H9 (cell line): ENCODE measurements at places on chromosomes 2 and 18. TPM values are rescaled to one million over a fixed set of nuclear protein-coding genes. Genes with fewer than 3 reads are reported as not detected.
A peak's percentile ranks its signal among the peaks of the same experiment; 100 is the strongest.

The CERKL gene
- total RNA-seq, result 0.22 TPM in 1 of 2 replicates, not detected in the other

The WDR35 gene
- 16.2 and 16.7 TPM in 2 replicates for total RNA-seq

The DQX1 gene
- 0.98 and 1.6 TPM in 2 replicates for total RNA-seq

- DNase-seq, result no peak
These were observed 62.0 kb upstream of the CSRNP3 start for GRCh38 chr2:165407466-165407865.

The RFTN2 gene
- 0.11 and 0.28 TPM in 2 replicates for total RNA-seq

The RGPD3 gene
- 0.15 and 0.22 TPM in 2 replicates for total RNA-seq

DNA sequence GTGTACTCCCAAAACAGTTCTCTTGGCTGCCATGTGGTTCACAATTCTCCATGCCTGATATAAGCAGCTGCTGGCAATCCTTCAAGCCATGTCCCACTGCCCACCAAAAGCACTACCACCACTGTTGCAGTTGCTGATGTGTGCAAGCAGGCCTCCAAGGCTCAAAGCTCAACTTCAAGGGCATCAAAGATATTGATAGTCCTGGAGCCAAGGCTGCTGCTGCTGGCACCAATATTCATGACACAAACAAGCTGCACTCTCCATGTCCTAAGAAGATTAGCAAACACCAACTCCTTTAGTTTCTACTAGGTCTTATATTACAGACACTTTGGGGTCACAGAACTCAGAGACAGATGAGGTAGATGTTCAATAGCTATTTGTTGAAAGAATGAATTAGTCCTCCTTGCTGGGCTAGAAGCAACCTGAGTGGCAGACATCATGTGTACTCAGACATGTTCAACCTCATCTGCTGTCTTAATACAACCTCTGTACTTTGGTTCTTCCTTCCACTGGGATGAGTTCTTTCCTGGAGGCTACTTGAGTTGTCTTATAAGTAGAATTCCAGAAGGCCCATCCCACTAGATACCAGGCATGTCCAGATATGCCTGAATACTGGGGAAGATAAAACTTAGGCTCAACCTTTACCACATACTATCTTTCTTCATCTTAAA lies 104.5 kb upstream of the UGP2 start:
- no peak for DNase-seq

- no peak for DNase-seq
These were observed 228.3 kb upstream of the FOSL2 start for GRCh38 chr2:28164280-28164801.

The EDAR gene
- not detected in 2 replicates for total RNA-seq

The BCL2 gene
- 1.2 and 1.3 TPM in 2 replicates for total RNA-seq

- DNase-seq, result no peak
These were observed 108.4 kb downstream of the ARHGAP28 start for GRCh38 chr18:6837904-6838303.

DNA sequence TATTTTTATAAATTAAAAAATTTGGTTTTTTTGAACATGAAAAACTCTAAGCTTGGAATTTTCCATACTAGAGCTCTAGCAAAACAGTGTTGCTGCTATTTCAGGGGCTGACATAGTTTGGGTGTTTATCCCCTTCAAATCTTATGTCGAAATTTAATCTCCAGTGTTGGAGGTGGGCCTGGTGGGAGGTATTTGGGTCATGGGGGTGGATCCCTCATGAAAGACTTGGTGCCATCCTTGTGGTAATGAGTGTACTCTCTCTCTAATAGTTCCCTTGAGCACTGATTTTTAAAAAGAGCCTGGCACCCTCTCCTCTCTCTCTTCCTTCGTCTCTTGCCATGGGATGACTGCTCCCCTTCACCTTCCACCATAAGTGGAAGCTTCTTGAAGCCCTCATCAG lies 244.6 kb upstream of the UBE2E3 start:
- no peak for DNase-seq

- DNase-seq, result peak; percentile 92
These were observed 43.4 kb upstream of the MTCL1 start for GRCh38 chr18:8661754-8662559.

- no peak for DNase-seq
These were observed 301.4 kb downstream of the CMPK2 start for GRCh38 chr2:6564326-6564725.

GRCh38 chr2:55235724-55236538 lies 3.4 kb downstream of the RPS27A start:
- DNase-seq, result no peak

DNA sequence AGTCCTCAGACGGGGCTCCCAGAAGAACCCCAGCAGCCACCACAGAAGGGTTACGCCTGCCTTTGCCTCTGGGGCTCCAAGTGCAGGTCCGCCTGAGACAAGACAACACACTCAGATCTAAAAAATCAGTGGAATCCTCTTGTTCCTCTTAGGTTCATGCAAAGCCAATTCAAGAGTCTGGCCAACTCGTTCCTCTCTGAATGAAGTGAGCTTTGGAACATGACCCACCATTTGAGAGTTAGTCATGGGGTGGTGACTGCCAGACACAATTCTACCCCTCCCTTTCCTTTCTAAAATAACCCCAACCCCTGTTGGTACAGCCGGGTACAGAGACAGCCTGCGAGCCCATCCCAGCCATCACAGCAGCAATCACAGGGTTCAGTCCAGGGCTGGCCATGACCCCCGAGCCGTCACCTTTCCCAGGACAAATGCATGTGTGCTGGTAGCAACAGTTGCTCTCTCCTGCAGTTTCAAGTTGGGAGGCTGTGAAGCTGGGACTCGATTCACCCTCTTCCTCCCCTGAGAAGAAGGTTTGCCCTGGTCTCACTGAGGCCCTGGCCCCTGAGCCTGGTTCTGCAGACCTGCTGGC lies 183.1 kb upstream of the SH3BP4 start:
- DNase-seq, result no peak

The PLA2R1 gene
- total RNA-seq, result 0.70 and 0.83 TPM in 2 replicates

- no peak for DNase-seq
These were observed 40.5 kb downstream of the CAVIN2 start for GRCh38 chr2:191806396-191806795.

- no peak for DNase-seq
These were observed 57.1 kb downstream of the CAVIN2 start for GRCh38 chr2:191789796-191790195.

The MYO7B gene
- total RNA-seq, result not detected in 2 replicates

The RNF138 gene
- total RNA-seq, result 73.5 and 80.9 TPM in 2 replicates

DNA sequence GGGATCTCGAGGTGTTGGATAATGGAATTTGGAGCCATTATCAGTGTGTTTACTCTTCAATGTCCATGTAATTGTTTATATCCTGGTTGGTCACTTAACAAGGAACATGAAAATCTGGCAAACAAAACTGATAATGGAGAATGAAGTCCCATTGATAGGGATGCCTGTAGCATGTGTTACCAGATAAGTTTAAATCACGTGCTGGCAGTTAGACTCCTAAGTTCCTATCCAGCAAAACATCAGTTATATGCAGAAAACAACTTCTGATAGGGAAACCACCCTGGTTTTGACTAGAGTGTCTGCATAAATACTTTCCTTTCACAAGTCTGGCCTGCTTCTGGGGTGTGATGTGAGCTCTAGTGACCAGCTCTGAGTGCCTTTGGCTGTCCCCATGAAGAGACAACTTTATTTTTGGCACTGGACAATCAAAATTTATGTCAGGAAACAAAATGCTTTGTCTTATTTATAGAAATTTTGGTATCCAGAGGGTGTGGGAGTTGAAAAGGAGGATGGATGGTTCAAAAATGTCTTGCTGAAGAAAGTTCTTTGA lies 82.0 kb downstream of the FHOD3 start:
- no peak for DNase-seq

The SFTPB gene
- not detected in 2 replicates for total RNA-seq

DNA sequence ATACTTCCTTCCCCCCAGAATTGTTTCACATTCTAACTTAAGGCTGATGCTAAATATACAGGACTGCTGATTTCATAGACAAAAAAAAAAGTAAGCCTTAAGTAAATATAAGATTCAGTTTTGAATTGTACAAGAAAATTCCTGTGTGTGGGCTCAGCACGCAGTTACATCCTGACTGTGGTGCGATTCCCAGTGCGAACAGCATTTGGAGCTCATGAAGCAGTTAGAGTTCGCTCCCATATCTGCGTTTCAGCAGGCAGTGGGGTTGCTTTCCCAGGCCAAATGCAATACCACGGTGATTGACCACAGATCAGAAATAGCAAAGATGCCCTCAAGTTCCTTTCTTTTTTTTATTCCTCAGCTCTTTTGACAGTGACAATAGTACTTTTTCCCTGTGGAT lies 75.6 kb downstream of the SATB2 start:
- DNase-seq, result no peak

The ERFE gene
- total RNA-seq, result 2.0 and 2.1 TPM in 2 replicates

- no peak for DNase-seq
These were observed 27.2 kb upstream of the BBS5 start for GRCh38 chr2:169452080-169452479.

DNA sequence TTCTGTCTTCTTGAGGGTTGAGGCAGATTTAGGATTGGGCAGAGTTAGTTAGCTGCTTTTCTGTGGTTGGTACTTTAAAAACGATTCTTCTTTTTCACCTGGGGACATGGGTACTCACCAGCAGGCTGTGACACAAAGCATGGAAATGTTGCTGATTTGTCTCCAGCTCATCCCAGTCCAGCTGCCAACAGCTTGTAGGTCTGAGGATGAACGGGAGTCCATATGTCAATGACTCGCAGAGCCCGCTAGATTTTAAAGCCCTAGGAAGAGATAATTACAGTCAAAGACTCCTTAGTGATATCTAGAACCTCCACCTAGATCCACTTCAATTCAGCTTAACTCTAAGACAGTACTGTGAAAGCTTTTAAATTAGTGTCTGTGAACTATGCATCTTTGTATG lies 20.8 kb downstream of the DOK1 start:
- no peak for DNase-seq

GRCh38 chr2:152055366-152056108 lies 43.3 kb downstream of the CACNB4 start:
- no peak for DNase-seq

The NEU2 gene
- not detected in 2 replicates for total RNA-seq

DNA sequence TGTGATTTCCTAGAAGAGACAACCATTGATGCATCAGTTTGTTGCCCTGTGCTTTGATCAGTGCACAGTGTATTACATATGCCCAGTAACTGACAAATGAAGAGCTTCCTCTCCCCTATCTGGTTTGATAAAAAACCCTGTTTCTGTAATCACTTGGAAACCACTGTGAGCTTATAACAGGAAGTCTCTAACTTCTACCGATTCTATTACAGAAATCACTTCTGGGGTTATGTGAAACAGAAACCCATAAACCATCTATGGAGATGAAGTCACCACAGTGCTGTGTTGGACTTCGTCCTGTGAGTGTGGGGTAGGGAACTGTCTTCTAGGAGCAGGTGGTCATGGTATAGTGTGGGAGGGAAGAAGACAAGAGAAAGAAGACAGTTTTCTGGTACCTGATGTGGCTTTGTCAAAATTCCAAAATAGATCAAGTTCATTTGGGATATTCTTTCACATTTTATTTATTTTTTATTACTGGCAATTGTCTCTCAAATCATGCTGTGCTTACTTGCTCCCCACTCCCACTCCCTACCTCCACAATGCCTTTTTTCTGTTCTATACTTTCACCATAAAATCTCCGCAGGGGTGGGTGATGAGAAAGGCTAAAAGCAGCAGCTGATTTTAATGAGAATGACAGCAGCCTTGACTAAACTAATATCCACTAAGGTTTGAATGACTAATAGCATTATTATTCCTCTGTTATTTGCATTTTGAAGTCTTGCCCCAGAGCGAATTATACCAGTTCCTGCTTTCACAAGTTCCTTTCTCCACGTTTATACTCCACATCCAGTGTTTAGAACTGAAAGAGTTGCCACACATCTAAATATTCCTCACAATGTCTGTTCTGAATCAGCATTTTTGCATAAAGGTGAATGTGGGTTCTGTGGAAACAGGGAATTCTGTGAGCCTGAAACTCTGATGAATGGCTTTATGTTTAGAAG lies 41.7 kb upstream of the RND3 start:
- DNase-seq, result no peak

DNA sequence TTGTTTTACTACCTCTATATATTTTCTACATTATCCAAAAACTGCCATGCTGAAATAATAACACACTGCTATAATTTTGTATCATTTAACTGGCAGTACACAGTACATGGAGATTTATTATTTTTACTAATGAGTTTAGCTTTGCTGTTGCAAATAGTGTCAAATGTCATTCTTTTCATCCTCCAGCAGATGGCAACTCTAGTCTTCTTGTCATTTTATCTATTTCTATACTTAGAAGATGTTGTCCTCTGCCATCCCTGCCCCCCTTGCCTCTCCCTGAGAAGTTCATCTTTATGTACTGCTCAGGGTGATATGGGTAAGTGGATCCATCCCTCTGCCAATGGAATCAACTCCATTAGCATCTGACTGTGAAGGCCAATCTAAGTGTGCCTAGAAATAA lies 21.7 kb upstream of the LRRTM1 start:
- no peak for DNase-seq

The CD28 gene
- total RNA-seq, result not detected in 2 replicates

DNA sequence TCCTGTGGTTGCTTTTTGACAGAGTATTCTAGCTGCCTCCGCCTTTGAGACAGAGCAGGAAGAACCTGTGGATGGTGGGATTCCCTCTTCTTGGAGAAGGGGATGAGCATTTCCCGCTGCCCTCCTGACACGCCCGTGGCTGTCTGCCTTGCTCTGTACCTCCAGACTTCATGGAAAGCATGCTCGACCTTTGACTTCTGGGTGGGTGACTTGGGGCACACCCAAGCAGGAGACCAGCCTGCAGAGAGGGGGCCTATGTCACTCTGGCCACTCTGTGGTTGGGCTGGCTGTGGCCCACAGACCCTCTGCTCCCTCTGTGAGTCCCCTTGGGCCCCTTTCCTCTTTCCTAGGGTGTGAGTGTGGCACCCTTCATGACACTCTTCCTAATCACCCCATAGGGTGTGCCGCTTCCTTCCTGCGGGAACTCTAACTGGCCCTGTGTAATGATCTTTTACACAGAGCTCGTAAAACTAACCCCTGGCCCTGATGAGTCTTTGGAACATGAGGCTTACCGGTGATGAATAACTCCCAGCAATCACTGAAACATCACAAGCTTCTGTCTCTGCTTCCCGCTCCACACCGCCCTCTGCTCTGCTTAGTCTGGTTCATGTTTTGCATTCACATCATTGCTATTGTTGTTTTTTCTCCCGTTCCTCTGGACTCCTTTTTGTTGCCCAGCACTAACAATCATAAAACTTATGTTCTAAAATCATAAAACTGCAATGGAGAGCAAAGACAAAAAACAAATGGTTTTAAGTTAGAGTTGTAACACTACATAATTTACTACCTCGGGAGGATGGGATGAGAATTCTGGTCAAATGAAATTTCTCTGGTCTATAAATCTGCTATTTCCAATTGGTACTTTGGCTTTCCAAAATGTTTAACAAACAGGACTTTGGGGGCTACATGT lies 101.1 kb downstream of the SH3YL1 start:
- no peak for DNase-seq

The LRRC30 gene
- not detected in 2 replicates for total RNA-seq

The BARD1 gene
- 30.6 and 34.6 TPM in 2 replicates for total RNA-seq

- DNase-seq, result no peak
These were observed 262.4 kb upstream of the CHST9 start for GRCh38 chr18:27447451-27447881.

The INHA gene
- total RNA-seq, result 0.24 and 0.31 TPM in 2 replicates

DNA sequence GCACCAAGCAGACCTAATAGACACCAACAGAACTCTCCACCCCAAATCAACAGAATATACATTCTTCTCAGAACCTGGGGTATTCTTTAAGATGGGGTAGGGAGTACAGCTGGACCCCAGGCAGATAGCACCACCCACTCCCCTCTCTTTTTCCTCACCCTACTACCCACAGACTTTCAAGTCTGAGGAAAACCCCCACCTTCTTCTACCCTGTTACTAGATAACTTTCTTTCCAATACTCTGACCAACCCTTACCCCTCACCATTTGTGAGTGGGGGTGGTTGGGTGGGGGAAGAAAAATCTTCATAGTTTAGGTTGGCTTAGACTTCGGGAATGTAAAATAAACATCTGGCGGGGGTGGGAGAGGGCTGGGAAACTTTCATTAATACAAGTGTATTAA lies 20.3 kb upstream of the ZBTB14 start:
- no peak for DNase-seq
